Neuronal stem cell (in vitro differentiated cells): ENCODE measurements at places on chromosomes 16 and 17.

GRCh38 chr16:82643136-82643535 lies 16.4 kb downstream of the CDH13 start:
- H3K27me3 ChIP-seq, result no peaks in the 10 kb centered on the region
- H3K4me1 ChIP-seq, result no peaks in the 10 kb centered on the region
- no peak for DNase-seq
- no peak overlapping the region for H3K27ac ChIP-seq

- no peak for DNase-seq
- H3K4me3 ChIP-seq, result no peak overlapping the region
- no peaks in the 10 kb centered on the region for H3K27me3 ChIP-seq
- no peak overlapping the region for H3K27ac ChIP-seq
Measured at GRCh38 chr17:60745544-60745943, 67.9 kb downstream of the BCAS3 start.

- H3K27ac ChIP-seq, result peak within 1 kb of the TSS; percentile 87
- no peaks in the 10 kb centered on the region for H3K36me3 ChIP-seq
- H3K27me3 ChIP-seq, result no peaks in the 10 kb centered on the region
- no peak for DNase-seq
Measured at GRCh38 chr17:56593646-56594319, at the start of gene NOG. TSS of gene NOG (plus strand) at chr17:56593699. CDS start at chr17:56594224, 525 bp downstream.

DNA sequence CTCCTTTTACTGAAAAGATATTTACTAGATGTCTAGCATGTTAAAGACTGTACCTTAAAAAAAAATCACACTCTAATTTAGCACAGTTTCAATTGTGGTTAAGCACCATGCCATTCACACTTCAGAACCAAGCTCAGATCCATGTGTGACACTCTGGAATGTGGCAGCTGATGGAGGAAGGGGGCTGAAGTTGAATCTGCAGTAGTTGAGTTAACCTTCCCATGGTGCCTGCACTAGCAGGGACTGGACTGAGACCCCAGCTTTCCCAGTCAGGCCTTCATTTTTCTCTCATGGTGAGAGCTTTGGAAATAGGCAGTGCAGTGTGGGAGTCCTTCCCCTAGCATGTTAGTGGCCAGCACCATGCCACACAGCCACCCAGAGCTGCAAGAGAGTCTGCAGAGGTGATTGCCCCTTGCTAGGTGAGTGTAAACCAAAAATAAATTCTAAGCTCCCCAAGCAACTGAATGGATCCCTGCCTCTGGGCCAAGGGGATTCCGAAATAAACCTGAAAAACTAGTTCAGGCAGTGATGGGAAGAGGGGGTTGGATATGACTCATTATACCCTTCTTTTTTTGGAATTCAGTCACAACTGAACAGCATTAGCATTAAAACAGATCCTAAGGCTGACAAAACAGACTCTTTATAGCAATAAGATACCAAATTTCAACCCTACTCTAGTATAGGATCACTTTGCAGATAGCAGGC lies 208.5 kb downstream of the WWOX start:
- no peaks in the 10 kb centered on the region for H3K36me3 ChIP-seq
- H3K4me3 ChIP-seq, result no peak overlapping the region
- no peak overlapping the region for H3K27ac ChIP-seq
- peaks cover 19% of the 10 kb centered on the region for H3K4me1 ChIP-seq
- no peaks in the 10 kb centered on the region for H3K27me3 ChIP-seq
- no peak for DNase-seq

DNA sequence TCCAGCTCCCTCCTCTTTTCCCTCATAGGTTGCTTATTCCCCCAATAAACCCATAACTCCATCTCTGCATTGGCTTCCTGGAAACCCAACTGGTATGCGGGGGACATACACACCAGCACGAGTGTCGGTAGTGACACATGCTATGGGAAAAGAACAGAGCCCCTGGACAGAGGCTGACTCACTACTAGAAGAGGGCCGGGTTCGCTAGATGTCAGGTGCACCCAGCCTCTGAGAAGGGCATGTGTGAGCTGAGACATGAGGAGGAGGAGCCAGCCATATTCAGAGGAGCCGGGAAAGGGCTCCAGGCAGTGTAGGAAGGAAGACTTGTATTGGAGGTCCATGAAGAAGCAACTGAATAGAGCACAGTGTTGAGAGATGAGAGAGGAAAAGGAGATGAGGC lies 241.1 kb downstream of the SOX9 start:
- no peak overlapping the region for H3K27ac ChIP-seq
- H3K27me3 ChIP-seq, result no peaks in the 10 kb centered on the region
- H3K36me3 ChIP-seq, result no peaks in the 10 kb centered on the region
- H3K4me1 ChIP-seq, result no peaks in the 10 kb centered on the region

DNA sequence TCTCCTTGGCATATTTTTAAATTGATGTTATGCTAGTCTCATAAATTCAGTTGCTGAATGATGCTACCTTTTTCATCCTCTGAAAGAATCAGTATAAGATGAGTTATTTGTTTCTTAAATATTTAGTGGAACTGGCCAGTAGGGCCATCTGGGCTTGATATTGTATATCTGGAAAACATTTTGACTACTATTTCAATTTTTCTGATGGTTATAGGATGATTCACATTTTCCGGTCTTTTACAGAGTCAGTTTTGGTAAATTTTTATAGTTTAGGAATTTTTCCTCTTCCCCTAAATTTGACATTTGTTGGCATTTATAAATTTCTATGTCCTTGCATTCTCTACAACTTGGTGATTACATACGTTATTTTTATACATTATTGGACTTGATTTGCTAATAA lies 296.3 kb upstream of the AXIN2 start:
- no peak overlapping the region for H3K4me3 ChIP-seq
- DNase-seq, result no peak
- H3K27me3 ChIP-seq, result no peaks in the 10 kb centered on the region
- H3K27ac ChIP-seq, result no peak overlapping the region

DNA sequence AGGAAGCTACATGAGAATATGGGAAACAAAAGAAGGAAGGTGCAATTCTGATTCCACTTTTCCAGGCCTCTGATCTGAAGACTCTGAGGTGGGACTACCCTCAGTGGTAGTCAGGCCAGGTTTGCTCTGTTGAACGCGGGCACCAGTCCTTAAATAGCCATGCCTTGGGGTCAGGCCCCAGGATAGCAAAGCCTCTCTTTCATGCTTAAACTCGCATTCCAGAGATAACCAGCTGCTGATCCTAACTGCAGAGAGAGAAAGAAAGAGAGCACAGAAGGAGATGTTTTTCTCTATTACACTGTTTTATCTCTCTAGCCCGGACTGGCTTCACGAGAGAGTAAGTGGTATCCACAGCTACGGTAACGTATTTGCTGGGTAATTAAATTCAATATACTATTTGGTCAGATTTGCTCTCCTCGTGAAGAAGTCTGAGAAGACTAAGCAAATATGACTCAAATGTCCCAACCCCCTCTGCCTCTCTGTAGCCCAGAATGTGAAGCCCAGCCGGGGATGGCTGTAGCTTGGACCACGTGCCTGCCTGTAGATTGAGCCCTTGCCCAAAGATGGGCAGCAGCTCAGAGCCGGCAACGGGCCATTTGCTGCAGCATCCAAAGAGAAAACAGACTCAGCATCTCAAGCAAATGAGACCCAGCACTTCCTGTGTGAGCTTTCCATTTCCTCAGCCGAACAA lies 122.2 kb downstream of the SMG6 start:
- H3K4me3 ChIP-seq, result no peak overlapping the region
- DNase-seq, result no peak
- no peaks in the 10 kb centered on the region for H3K27me3 ChIP-seq
- peaks cover 15% of the 10 kb centered on the region for H3K4me1 ChIP-seq

- H3K36me3 ChIP-seq, result peaks cover 5% of the 10 kb centered on the region
- H3K27ac ChIP-seq, result peak overlapping the region; percentile 1
- H3K4me1 ChIP-seq, result peaks cover 20% of the 10 kb centered on the region
- H3K27me3 ChIP-seq, result no peaks in the 10 kb centered on the region
Measured at GRCh38 chr17:80265205-80266068, 4.8 kb downstream of the RNF213 start.

DNA sequence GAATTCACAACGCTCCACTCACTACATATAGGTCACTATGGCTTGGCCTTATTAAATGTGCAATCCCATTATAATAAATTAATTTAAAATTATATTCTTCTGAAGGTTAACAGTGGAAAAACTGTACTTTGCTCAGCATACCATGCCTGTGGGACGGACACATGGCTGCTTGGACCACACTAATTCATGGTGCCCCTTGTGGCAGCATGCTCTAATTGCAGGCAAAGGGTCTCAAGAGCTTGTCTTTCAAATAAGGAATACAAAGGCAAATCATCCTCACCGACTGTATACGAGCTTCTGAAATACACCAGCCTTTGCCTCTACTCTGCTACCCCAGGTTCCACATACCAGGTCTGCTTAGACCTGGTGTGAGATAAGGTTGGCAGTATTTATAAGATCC lies 11.7 kb downstream of the SMPD3 start:
- H3K4me1 ChIP-seq, result no peaks in the 10 kb centered on the region
- no peak overlapping the region for H3K27ac ChIP-seq
- H3K36me3 ChIP-seq, result no peaks in the 10 kb centered on the region
- no peak overlapping the region for H3K4me3 ChIP-seq
- no peaks in the 10 kb centered on the region for H3K27me3 ChIP-seq
